Esophagus mucosa (tissue), 1 donor: ENCODE measurements at places on chromosomes 11 and 22.

DNA sequence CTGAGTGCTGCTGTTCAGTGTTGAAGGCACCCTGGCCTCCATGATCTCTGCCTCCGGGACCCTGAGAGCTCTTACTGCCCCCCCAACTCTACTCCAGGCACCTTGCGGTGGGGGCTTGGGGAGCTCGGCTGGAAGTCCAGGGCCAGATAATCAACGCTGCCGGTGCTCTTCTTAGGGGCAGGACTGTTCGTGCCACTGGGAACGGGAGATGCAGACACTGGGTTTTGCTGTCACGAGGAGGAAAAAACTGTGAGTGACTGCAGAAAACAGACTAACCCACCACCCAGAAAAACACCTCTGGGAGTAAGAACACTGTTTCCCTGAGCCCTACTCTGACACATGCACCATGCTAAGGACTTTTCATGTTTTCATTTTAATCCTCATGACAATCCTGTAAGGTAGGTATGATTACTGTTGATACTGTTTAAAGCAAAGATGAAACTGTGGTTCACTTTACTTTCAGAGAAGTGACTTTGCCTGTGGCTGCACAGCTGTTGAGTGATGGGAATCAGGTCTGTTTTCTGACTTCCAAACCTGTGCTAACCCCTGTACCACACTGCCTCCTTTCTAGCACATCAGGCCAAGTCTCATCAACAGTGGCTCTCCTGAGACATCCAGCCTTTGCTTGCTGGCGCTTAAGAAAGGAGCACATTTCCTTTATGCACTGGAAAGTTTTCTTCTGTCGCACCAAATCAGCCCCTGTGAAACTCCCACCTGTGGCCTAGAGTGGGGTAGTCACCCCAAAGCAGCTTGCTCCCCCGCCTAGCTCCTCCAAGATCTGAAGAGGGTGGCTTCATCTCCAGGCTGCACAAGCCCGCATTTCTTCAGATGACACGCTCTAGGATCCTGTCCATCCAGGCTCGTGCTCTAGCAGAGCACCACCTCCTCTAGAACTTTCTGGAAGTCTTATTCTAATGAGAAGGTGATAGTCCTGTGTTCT lies 31.8 kb downstream of the USP35 start:
- ATAC-seq, result no peak

GRCh38 chr22:50396751-50397370 lies 53.7 kb downstream of the PPP6R2 start:
- peak; percentile 11 for ATAC-seq

GRCh38 chr11:16982256-16982671 lies 31.9 kb downstream of the PLEKHA7 start:
- peak; percentile 68 for ATAC-seq

DNA sequence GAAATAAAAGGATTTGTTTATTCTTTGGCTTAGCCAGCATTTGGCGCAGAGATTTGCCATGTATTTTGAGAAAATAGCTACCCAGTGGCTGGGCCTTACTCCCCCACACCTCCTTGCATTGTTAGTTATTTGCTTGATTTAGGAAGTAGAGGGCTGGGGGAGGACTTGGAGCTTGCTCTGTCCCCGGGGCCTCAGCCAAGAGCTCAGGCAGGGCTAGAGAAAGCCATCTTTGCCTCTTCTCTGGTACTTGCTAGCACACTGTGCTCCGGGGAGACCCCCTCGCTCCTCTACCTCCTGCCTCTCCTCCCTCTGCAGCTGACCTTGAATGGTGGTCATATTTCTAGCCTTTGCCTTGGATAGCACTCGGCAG lies 93.0 kb downstream of the SCN3B start:
- no peak for ATAC-seq

DNA sequence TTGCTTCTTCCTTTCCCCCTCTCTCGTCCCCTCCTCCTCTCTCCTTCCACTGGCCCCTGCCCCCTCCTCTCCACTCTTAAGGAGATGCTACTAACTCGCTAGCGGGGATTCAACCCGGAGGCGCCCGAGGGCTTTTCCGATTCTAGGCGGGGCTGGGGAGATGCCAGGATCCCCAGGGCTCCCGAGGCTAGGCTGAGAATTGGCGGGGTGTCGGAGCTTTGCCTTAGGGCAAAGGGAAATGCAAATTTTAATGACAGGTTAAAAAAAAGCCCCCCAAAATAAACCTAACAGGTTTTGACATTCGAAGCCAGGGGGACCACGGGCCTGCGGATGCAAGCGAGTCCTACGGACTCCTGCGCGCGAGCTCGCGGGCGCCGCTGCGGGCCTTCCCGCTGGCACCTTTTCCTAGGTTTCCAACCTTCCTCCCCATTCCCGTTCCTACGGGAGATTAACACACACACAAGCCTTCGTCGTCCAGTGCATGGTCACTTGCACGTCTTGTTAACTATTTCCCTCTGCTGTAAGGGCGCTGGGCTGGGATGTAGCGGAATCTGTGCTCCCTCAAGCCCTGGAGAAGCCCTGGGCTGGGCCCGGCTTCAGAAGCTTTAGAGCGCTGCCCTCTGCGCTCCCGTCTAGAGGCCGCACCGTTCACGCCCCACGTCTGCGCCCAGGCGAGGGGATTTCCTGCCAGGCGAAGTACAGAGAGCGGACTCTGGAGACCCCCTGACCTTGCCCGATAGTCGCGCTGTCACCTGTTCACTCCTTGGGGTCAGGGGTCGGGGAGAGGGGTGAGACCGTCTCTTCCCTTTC lies 729 bp upstream of the ALX4 start:
- no peak for ATAC-seq

DNA sequence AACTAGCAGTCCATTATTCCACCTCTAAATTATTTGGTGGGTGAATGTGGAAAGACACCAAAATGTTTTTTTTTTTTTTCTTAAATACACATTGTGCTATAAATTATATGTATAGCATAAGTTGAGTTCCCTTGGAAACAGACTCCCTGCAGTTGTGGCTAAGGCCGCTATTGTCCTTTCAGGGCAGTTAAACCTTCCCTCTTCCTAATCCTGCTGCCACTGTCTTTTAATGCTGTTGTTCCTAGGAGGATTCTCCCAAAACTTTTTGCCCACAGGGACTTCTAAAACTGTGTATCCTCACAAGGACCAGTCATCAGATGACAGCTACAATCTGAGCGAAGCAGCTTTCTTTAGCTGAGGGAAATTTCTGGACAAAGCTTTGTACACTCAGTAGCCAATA lies 478.9 kb upstream of the CHORDC1 start:
- no peak for ATAC-seq

- no peak for ATAC-seq
Observed at GRCh38 chr11:102464859-102465500, 12.4 kb upstream of the TMEM123 start.

GRCh38 chr22:35128637-35129036 lies 62.7 kb downstream of the ISX start:
- ATAC-seq, result no peak

GRCh38 chr11:78339945-78340344 lies 77.7 kb downstream of the GAB2 start:
- ATAC-seq, result no peak

DNA sequence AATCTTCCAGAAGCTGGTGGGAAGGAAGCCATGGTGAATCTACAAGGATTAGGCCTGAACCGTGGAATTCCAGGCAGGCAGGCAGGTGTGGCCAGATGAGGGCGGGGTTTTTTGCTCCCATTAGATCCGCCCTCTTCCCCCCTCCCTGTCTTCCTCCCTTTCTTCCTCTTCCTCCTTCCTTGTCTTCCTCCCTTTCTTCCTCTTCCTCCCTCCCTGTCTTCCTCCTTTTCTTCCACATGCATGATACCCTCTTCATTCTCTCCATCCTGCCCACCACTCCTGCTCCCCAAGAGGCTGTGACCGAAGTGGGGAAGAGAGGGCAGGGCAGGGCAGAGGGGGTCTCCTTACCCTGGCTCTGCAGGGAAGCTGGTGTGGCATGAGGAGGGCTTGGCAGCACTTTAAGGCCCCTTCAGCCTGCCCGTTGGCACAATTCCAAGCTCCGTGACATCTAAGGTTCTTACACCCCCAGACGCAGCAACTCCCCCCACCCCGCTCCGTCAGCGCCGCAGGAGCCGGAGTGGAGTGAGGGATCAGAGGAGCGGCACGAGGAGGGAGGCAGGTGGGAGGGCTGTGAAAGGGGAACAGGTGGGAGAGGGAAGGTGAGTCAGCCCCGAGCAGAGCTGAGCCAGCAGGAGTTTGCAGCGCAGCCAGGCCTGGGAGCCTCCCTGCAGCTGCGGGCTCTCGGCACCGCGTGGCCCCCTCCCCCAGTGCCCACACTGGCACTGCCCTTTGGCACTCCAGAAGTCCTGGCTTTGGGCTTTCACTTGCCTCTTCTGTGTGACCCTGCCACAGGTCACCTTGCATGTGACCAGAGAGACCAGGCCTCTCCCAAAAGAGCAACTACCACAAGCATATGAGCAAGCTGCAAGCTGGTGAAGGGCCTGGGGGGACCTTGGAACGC lies 32.1 kb downstream of the KCNJ4 start:
- peak; percentile 46 for ATAC-seq

GRCh38 chr11:4890279-4890678 lies 8.6 kb downstream of the OR51T1 start:
- no peak for ATAC-seq
